Stimulated activated CD8-positive, alpha-beta memory T cell treated with anti-CD3 and anti-CD28 coated beads, Interleukin-7, amount 100 ng/mL, for 1 hour (primary cell): ENCODE measurements at places on chromosomes 1 and 21.
A peak's percentile ranks its signal among the peaks of the same experiment; 100 is the strongest.

GRCh38 chr1:181044449-181044966 is 10.7 kb downstream of the MR1 start:
- DNase-seq: peak; percentile 10

DNA sequence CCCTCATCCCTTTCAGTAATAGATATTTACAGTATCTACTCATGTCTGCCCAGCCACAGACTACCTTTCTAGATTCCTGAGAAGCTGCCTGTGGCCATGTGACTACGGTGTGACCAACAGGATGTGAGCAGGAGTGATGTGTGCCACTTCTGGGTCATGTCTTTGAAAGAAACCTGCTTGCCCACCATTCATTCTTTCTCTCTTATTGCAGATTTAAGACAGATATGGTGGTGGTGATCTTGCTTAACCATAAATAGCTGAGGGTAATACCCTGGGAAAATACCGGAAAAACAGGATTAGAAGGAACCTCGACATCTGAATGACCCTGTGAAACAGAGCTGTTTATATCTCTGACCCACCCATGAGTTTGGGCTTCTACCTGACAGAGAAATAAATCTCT is 41.6 kb upstream of the GUCA2A start:
- no peak for DNase-seq

- DNase-seq: no peak
Observed at GRCh38 chr1:246450611-246451251, 56.3 kb downstream of the SMYD3 start.

DNA sequence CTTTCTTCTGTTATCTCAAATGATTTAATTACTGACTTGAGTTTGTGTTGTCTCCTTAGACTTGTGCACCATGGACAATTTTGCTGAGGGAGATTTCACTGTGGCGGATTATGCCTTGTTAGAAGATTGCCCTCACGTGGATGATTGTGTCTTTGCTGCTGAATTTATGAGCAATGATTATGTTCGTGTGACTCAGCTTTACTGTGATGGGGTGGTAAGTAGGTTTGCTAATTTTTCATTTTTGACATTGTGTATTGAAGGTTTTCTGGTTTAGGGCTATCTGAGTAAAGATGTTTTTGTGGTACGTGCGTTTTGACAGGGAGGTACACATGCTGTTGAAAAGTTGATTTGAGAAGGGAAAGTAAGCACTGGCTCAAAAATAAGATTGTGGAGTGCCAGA is 14.1 kb downstream of the TTC3 start:
- no peak for DNase-seq

DNA sequence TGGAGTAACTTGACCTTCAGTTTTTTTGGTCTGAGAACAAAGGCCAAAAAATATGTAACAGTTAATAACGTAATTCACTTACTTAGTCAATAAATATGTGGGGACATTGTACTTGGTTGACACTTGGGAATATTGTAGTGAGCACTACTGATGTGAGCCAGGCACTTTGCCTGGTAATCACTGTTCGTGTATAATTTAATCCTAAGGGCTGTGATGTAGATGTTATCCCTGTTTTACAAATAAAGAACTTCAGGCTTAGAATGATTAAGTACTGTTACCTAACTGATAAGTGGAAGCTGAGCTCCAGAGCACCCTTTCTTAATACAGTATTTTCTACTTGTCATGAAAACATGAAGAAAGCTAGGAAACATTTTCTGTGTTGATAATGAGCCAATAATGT is 28.0 kb downstream of the PTBP2 start:
- DNase-seq: no peak

GRCh38 chr21:39441502-39442475 is 3.8 kb downstream of the LCA5L start:
- no peak for DNase-seq

- no peak for DNase-seq
Observed at GRCh38 chr1:201566933-201567801, 28.2 kb downstream of the NAV1 start.

DNA sequence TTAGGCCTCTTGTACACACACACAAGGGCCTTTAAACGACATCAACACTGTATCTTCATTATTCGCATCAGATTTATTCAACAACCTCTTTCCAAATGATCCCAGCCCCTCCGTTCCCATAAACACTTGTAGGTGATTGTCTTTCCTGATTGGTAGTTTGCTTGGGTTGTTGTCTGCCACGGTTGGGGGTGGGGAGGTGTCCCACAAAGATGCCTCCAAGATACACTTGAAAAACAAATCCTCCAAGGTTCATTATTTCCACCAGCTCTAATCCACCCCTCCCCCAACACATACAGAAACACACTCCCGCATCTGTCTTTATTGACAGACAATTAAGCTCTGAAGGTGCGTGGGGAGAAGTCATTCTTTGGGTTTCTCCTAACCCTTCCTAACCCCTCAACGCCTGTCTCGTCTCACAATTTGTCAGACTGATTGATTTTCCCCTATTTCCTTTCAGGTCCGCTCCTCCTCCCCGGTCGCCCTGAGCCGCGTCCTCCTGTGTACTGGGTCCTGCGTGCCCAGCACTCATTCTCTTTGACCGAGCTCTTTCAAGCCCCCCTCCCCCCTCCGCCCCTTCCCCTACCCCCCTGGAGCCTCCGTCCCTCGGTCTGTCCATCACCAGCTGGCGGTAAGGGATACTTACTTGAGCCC is 1.4 kb downstream of the WDR26 start:
- DNase-seq: no peak
